ENCODE measurements at places on chromosomes 5 and 9.

GRCh38 chr5:54993318-54993717, 7.9 kb upstream of the ESM1 start:
- no peak for DNase-seq

DNA sequence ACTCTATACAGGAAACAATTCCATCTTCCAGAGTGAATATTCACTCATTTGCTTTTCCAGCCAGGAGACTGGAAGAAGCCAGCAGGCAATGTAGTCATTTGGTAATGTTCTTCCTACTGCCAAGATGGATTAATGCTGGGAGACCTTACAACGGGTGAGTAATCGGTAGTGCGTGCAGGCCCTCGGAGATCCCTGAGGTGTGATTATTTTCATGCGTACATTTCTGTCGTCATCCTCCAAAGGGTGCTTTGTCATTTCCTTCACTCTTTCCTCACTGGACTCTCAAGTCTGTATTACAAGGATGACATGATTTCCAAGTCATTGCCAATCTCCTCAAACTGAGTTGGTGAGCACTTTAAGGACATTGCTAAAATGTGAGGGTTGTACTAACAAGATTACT, 263.5 kb downstream of the CWC27 start:
- DNase-seq: no peak

GRCh38 chr5:88702332-88702731, 180.7 kb downstream of the MEF2C start:
- DNase-seq: no peak

- DNase-seq: no peak
Measured at GRCh38 chr9:15191378-15191777, 115.6 kb downstream of the TTC39B start.

DNA sequence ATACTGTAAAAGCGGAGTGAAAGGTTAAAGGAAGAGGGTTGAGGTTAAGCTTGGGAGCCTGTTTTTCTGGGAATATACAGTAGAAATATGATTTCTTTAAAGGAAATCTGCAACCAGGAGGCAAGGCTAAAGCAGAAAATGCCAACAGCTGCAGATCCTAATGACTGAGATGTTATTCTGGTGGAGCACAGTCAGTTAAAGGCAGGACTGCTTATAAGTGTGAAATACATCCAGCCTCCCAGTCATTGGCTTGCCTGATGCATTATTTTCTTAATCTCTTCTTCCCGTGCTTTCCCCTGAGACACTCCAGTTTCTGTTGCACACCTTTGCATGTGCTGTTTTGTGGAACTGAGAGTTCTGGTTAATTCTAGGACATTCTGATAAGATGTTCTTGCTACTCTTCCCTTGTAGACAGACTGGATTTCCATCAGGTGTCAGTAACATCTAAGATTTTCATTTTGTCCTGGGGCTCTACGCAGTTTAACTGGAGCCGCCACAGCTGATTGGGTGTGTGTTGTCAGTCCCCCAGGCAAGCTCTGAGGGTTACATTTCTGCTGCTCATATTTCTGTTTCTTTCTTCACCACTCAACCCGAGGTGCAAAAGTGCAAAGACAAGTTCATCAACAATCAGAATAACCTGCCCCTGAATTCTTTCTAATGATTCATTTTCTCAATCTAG, 44.4 kb downstream of the CAST start:
- no peak for DNase-seq

DNA sequence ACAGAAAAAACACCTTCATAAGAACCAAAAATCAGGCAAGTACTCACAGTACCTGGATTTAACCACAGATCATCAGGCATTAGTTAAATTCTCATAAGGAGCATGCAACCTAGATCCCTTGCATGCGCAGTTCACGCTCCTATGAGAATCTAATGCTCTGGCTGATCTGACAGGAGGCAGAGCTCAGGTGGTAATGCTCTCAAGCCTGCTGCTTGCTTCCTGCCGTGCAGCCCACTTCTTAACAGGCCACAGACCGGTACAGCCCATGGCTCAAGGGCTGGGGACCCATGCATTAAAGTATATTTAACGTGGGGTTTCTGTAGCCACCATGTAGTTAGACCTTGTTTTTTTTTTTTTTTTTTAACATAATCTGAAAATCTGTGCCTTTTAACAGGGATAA, 147.7 kb downstream of the VPS13A start:
- no peak for DNase-seq

DNA sequence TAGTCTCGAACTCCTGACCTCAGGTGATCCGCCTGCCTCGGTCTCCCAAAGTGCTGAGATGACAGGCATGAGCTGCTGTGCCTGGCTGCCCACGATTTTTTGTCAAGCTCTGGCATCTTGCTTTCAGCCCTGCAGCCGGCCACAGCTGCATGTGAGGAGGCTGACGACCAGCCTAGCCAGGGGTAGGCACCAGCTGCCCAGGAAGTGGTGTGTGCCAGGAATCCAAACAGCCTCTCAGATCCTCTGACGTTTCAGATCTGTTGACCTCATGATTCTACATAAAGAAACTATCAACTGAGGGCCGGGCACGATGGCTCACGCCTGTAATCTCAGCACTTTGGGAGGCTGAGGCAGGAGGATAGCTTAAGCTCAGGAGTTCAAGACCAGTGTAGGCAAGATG, 19.0 kb downstream of the DYNC2I2 start:
- DNase-seq: no peak

- no peak for DNase-seq
Measured at GRCh38 chr9:98571643-98572042, 137.1 kb downstream of the GABBR2 start.

- no peak for DNase-seq
Measured at GRCh38 chr5:102591650-102592049, 92.8 kb upstream of the SLCO6A1 start.

- no peak for DNase-seq
Measured at GRCh38 chr9:79651251-79651795, 79.6 kb downstream of the TLE4 start.

- DNase-seq: no peak
Measured at GRCh38 chr5:142684508-142685041, 1.3 kb downstream of the FGF1 start.

DNA sequence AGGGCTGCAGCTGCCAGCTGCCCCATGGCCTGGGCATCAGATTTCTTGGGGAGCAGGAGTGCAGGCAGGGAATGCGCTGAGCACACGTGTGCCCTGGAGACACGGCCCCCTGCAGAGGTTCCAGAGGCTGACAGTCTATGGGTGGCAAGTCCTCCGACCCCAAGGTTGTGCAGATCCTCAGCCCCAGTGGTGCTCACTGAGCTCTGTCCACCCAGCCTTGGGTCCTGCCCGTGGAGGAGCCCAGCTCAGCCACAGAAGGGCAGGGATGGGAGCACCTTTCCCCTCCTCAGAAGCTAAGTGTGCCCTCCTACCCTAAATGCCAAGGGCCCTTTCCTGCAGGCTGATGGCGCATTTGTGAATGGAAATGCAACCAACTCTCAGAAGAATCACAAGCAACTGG, 341.0 kb downstream of the IRX2 start:
- no peak for DNase-seq

DNA sequence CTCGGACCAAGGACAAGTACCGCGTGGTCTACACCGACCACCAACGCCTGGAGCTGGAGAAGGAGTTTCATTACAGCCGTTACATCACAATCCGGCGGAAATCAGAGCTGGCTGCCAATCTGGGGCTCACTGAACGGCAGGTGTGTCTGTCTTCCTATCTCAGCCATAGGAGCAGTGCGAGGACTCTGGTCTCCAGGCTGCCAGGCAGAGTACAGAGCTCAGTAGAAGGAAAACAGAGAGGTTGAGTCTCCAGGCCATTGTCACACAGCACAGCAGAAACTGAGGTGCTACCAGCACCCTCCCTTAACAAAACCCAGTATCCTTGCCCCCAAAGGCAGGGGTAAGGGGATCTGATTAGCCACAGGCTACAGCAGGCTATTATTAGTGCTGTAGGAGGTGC, 7.1 kb upstream of the SLC6A7 start:
- no peak for DNase-seq

DNA sequence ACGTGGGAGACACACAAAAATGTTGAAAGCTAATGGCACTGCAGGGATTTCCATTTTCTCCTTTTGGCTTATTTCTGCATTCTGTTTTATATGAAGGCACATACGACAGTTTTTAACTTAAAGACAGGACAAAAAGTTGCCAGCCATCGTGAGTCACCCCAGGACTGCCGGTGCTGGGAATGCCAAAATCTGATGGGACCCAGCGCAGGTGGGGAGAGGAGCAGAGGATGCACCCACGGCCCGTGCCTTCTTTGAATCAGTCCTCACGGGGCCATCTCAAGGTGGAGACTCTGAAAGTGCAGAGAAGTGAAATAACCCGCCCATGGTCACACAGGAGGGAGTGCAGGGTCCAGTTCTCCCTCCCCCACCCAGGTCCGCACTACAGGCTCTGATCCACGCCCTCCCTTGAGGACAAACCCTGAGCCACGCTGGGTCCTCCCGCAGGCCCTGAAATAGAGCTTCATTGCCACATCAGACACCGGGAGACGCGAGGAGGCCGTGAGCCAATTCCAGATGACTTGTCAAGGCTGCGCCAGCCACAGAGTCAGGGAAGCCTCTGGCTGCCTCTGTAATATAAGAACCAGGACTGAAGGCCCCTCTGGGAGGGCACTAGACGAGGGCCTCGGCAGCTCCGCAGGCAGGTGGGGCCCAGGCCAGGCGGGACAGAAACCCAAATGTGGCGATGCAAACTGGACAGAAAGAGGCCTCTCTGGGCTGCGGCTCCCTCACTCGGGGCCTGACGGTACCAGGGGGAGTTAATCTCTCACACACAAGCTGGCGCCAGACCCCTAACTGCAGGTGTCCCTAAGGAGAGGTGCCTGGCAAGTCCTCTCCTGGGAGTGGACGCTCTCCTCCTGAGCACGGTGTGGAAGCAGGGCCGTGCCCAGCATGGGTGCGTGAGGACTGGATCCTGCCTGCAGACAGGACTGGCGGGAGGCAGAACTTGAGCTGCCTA, 22.9 kb downstream of the ADAMTS2 start:
- DNase-seq: no peak

GRCh38 chr9:14246951-14247350, 67.0 kb downstream of the NFIB start:
- DNase-seq: no peak

DNA sequence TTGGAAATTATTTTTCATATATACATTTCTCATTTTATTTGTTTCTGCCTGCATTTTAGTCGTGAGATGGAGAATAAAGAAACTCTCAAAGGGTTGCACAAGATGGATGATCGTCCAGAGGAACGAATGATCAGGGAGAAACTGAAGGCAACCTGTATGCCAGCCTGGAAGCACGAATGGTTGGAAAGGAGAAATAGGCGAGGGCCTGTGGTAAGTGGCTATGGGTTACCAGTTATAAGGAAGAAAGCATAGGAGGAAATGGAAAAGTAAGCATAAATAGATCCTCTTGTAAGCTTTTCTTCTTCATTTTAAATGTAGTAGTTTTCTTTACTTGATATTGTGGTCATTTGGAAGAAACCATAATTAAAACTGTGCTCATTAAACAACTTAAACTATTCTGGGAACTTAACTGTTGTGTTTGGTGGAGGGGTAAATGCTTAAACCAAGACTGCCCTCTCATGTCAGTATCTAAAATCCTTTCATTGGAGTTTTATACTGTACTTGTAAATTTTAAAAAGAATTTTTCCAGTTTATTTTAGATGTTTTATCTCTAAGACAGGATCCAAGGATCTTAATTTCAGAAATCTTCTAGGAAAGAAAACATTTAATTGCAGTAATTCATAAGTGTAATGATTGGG, 41.3 kb downstream of the MAP3K1 start:
- DNase-seq: no peak

DNA sequence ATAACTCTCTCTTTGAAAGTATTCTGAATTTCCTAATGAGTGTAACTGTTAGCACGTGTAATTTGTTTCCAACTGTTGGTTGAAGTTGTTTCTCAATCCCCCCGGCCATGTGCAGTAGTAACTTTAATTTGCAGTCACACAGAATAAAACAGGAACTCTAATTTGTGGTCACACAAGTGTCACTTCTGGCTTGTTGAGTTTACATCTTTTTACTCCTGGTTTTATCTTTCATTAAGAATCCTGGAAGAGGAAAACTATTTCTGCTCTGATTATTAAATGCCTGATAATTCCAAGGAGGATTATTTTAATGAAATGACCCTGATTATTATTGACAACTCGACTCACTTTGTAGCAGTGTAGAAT, 1.2 kb downstream of the SCAMP1 start:
- no peak for DNase-seq

GRCh38 chr9:96875461-96876142, 21.3 kb upstream of the ZNF782 start:
- DNase-seq: peak; percentile 88

DNA sequence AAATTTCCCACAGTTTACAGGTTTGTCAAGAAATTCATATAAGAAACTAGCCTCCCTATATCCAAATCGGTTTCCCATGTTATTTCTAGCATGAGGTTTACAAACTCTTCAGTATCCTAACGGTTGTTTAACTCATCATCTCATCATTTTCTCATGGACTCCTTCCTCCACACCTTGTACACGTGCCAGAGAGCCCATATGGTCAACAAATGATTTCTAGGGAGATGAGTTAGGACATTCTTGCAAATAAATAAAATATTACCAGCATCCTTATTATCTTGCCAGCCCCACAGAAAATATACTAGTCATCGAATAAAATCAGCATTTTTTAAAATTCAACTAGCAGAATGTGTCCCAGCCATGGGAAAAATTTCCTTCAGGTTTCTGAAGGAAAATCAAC, 285.2 kb downstream of the EBF1 start:
- no peak for DNase-seq
